ENCODE measurements at places on chromosomes 1 and 21.
A peak's percentile ranks its signal among the peaks of the same experiment; 100 is the strongest.

DNA sequence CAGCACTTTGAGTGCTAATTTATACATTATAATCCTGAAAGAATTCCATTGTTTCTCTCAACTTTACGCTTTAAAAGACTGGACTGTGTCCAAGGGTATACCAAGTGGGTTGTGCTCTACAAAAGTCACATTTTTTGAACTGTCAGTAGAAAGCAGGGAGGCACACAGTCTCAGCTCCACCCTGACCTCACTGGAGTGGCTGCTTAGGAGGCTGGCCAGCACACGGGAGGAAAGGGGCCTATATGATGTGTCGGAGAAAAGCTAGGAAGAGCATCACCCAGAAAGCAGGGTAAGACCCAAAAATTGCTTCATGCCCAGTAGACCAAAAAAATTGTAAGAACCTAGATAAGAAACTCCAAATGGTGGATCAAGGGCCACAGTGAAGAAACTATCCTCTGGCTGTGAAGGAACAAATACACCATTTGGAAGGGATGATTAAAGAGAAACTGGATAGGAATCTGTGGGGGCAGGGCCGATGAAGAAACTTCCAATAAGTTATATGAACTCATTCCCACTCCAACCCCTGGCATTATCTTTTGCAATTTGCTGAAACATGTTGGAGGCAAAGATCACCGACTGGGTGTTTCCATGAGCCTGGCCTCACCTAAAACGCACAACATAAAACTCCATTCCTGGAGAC is 1.9 kb downstream of the S100A10 start:
- no peak for DNase-seq

GRCh38 chr1:27489501-27489972 is 430 bp downstream of the WASF2 start:
- DNase-seq, result peak; percentile 46

DNA sequence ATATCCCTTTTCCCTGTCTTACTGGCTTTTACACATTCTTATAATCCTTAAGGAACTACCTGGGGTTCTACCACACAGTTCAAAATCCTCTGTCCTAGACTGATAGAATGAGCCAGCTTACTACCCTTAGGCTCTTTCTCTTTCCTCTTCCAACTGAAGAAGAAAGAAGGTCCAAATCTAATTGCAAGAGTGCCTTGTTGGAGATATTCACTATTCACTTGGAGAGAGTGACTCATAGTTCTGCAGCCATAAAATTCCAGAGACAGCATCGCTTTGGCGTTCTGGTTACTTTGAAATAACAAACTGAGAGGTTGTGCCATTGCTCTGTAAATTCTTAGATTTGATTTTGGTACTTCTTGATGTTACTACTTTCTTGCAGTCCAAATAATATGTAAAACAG is 4.2 kb downstream of the CADM3 start:
- no peak for DNase-seq

- no peak for DNase-seq
Measured at GRCh38 chr1:28646040-28646439, 2.4 kb upstream of the RNU11 start.

- DNase-seq, result peak; percentile 86
Measured at GRCh38 chr1:67832737-67833601, at the start of gene GNG12. TSS of gene GNG12 (minus strand) at chr1:67833467. CDS start at chr1:67707686, 125,781 bp downstream.

DNA sequence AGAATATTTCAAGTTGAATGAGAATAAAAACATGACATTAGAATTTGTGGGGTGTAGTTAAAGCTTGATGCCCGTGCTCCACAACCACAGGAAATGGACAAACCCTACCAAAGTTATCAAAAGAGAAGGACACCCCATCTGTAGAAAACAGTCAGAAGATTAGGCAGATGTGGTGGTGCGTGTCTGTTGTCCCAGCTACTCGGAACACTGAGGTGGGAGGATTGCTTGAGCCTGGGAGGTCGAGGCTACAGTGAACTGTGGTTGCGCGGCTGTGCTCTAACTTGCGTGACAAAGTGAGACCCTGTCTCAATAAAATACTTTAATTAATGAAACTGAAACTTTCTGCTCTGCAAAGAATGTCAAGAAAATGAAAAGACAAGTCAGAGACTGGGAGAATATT is 1.5 kb upstream of the SPATC1L start:
- no peak for DNase-seq

DNA sequence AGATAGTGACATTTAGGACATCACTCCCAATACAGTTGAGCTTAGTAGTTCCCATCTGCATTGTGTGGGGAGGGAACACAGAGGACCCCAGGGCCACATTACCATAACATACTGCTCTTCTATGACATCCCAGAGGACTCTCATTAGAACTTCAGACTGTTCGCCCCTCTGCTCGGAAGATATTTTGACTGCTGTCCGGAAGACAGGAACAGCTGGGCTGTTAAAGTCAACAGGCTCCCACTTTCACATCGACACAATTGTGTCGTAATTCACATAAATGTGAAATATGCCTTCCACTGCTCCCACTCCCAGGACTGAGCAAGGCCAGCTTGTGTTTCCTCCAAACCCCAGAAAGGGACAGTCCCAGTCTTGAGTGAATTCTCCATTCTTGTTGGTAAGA is 158.4 kb downstream of the SEC16B start:
- DNase-seq, result no peak

GRCh38 chr1:183243161-183244050 is 57.3 kb downstream of the LAMC2 start:
- no peak for DNase-seq

DNA sequence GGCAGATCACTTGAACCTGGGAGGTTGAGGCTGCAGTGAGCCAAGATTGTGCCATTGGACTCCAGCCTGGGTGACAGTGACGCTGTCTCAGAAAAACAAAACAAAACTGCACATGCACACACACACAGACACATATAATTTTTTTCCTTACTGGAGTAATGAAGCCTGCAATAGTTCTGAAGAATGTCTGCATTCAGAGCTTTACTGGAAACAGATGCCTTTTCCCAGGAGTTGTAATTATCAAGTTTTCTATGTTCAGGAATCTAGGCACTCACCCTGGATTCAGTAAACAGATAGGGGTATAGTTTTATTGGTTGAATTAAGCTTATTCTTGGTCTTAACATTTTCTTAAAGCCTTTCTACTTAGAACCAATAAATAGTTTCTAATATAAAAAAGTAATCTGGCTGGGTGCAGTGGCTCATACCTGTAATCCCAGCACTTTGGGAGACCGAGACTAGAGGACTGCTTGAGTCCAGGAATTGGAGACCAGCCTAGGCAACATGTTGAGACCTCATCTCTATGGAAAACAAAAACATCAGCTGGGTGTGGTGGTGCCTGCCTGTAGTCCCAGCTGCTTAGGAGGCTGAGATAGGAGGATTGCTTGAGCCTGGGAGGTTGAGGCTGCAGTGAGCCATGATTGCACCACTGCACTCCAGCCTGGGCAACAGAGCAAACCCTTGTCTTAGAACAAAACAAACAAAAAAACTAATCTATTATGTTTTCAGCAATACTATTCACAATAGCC is 15.8 kb downstream of the SPEN start:
- DNase-seq, result no peak

DNA sequence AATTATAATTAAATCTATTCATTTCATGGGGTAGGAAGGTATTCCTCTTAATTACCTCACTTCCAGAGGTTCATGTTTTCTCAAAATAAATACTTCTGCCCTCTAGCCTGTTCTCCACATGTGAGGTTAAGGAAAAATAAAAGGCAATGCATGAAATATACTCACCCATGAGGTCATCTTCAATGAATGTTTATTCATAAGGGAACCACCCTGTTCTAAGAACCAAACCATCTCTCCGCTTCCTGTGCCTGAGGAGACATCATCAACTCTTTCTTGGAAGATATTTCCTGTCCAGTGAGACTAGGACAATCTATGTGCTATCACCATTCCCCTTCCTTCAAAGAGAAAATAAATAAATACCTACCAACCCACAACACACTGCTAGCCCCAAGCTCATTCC is 513.7 kb upstream of the PLXNA2 start:
- peak; percentile 37 for DNase-seq

- peak; percentile 77 for DNase-seq
Measured at GRCh38 chr21:37072274-37072987, 440 bp downstream of the PIGP start.

GRCh38 chr1:50930965-50931737 is 28.9 kb downstream of the FAF1 start:
- DNase-seq, result peak; percentile 28

GRCh38 chr1:42848823-42849537 is 2.6 kb downstream of the ZNF691 start:
- peak; percentile 38 for DNase-seq

DNA sequence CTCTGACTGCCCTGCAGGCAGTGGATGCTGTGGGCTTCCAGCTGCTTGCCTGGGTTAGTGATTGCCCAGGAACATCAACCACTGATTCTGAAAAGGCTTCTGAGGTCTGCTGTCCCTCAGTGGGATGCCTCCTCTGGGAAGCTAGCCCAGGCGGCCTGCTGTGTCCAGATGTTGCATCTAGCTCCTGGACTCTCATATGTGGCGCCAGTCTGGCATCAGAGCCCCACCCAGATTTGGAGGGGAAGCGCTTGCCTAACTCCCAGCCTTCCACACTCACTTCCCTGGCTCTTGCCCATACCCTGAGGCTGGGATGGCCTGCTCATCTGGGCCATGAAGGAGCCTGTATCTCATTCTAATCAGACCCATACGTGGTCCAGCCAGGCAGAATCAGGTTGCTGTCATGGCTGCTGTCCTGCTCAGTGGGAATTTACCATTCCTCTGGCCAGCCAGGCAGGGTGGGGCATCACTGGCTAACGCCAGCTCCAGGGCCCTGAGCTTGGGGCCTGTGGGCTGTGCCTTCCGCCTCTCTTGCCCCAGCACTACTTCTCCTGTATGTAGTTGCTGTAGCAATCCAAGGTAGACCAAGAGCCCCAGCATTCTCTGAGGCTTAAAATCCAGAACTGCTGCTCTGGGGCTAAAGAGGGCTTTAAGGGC is 4.1 kb downstream of the CSF1 start:
- DNase-seq, result no peak

DNA sequence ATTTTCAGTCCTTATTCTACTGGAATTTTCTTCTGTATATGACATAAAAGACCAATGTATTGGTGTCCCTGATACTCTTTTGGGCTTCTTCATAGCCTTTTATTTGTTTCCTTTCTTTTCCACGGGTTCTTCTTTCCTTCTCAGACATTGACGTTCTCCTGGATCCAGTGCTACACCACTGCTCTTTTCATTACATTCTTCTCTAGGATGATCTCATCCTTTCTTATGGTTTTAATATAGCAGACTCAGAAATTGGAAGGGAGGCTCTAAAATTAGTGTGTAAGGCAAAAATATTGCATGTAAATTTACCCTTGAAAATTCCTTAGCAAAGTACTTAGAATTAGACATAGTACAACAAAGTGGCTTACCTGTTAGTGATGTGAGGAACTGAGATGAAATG is 65.3 kb downstream of the SELENOF start:
- DNase-seq, result no peak

DNA sequence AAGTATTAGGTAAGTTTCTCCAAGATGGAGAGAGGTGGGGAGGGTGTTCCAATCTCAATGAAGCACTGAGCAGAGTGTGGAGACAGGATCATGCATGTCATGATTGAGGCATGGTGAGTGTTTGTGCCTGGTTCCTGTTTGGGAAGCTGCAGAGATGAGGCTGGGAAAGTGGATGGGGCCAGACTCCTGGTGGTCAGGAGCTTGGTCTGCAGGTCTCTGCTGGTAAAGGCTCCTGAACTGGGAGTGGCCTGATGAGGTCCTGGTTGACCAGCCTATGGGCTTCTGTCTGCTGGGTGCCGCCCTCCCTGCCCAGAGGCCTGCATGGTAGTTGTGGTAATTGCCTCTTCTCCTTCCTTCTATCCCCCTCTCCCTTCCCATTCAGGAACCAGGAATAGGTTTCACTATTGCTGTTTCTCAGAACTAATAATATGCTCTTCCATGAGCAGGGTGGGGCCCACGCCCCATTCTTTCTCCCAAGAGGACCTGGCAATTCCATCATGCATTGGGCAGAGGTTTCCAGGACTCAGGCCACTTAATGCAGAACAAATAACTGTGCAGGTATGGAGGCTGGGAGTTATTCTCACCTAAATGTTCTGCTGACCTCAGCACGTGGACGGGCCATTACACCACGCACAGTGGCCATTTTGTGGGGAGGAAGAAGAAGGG is 24.5 kb downstream of the PROK1 start:
- DNase-seq, result peak; percentile 22

DNA sequence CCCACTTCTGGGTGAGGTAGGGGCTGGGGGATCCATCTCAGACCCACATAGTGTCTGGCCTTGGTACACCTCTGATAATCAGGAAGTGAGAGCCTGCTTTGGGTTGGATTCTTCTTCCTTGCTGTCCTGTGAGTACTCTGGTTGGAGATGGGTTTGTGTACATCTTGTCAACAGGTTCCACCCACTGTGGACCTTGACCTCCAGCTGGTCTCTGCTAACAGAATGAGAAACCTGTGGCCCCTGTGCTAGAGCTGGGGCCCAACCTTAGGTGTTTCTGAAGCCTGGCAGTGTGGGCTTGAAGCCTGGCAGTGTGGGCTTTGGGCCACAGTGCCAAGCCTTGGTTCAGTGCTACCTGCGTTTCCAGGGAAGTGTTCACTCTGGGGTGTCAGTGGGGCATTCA is 2.6 kb downstream of the ZBTB48 start:
- no peak for DNase-seq

DNA sequence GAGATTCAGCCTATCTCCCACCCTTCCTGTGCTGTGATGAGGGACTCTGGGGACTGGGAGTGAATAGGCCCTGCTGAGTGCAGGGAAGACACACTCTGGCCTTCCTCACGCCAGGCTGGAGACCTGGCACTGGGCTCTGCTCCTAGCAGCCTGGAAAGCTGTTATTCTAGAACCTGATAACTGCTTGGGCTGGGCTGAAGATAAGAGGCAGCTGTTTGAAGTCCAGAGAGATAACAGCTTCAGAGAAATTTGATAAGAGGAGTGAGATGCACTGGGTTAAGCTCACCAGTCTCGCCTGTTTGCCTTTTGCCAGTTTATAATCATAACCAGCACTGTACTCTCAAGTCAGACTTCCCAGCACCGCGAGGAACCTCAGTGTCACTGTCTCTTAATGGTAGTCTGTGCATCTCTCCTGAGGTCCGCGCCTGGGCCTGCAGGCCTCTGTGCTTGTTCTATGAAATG is 46.6 kb upstream of the GPR37L1 start:
- DNase-seq, result no peak

DNA sequence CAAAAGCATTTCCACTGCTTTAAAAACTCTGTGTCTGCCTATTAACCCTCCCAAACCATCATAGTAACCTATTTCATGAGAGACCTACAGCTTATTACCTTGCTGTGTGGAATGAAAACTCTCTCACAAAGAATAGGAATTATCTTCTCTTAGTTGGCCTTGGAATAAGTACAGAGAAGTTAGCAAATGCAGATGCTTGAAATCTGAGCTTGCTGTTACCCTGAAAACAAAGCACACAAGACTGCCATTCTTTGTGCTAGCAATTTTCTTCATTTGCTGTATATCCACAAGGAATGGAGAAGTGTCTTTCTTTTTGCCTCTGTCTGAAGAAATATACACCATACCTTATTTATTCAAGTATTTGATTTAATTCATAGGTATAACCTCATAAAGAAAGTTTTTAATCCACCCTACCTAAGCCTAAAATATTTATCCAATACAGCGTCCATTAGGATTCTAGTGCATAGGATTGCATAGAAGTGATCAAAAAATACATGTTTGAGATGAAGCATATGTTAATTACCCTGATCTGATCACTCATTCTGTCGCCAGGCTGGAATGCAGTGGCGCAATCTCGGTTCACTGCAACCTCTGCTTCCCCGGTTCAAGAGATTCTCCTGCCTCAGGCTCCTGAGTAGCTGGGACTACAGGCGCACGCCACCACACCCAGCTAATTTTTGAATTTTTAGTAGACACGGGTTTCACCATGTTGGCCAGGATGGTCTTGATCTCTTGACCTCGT is 451.1 kb downstream of the LTN1 start:
- peak; percentile 20 for DNase-seq

- no peak for DNase-seq
Measured at GRCh38 chr1:106492880-106493279, 563.6 kb upstream of the PRMT6 start.

All from ELR (cell line).